ENCODE measurements at places on chromosomes 1 and 21.

DNA sequence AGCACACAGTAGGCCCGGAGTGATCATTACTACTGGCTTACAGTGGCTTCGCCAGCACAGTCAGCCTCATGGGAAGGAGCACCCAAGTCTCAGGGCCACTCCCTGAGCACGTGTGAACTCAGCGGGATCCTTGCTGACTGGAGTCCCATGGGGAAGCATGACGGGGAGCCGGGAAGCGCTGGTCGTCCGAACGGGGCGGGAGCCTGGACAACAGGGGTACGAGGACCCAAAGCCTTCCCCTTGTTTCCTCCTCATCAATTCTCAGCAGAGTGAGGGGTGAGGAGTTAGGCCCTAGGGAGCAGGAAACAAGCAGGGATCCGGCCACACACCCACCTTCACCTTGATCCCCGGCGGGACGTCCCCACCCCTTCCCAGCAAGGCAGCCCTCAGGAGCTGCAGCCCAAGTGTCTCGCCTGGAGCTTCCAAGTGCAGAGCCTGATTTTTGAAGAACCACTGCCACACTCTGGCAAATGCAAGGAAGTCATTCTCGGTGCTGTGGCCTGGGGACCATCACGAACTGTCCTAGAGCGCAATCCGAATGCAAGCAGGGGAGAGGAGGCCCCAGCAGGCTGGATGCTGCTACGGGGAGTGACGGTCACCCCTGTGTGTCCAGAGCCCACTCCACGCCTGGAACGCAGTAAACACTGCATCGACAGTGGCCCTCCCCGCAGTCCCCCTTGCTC, 35.5 kb downstream of the TOMM20 start:
- no peak for DNase-seq

GRCh38 chr1:207032528-207033017, at the start of gene C1orf116:
C1orf116 (minus strand) TSS chr1:207032756; CDS start chr1:207027598, 5,158 bp downstream.
- DNase-seq, result no peak

DNA sequence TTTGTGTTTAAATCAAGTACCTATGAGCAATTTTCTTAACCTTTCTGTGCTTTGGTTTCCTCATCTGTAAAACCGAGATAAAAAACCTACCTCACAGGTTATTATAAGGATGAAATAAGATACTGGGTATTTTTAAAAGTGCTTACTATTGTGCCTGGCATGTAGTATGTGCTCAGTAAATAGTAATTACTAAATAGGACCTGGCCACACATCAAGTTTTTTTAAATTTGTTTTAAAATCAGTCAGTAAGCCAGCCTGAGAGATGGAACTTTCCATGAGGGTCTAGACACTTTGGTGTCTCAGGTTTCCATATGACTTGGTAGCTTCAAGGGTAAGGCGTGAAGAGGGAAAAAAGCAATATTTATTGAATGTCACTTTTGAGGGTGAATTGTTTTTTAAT, 7.0 kb upstream of the ATF3 start:
- DNase-seq, result no peak

- no peak for DNase-seq
These were observed 333.2 kb downstream of the KCNH1 start for GRCh38 chr1:210800756-210801155.

DNA sequence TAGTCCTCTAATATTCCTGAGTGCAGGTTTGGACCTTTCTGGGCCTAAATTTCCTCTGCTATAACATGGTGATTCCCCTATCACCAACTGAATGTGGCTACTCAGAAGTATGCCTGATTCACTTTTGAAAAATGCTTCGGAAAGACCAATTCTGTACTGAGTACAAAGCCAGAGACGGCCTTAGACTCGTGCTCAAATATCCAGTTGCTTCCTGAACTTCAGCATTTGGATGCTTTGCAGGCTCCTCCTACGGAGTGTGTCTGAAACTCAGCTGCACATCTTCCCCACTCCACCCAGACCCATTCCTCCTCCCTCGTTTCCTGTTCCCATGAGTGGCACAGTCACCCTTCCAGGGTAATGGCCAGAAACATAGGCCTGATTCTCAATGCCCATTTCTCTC, 98.4 kb upstream of the GADD45A start:
- DNase-seq, result no peak

DNA sequence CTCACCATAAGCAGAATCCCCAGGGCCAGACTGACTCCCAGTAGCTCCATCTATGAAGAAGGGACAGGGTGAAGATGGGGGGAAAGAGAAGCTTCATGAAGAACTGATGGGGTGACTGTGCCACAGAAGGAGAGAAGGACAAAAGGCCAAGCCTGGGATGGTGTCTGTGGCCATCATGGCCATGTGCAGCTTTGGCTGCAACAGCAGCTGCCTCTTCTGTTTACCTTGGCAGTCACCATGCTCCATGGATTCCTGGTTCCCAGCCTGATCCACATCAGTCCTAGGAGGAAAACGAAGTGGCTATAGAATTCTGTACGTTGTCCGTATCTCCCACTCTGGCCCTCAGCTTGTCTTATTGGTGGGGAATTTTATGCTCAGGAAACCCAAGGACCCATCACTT, 12.0 kb downstream of the SEMA6C start:
- DNase-seq, result no peak

GRCh38 chr21:30482130-30482529, 2.0 kb upstream of the KRTAP19-1 start:
- DNase-seq, result no peak

- no peak for DNase-seq
These were observed 19.0 kb upstream of the CENPF start for GRCh38 chr1:214583824-214584554.

DNA sequence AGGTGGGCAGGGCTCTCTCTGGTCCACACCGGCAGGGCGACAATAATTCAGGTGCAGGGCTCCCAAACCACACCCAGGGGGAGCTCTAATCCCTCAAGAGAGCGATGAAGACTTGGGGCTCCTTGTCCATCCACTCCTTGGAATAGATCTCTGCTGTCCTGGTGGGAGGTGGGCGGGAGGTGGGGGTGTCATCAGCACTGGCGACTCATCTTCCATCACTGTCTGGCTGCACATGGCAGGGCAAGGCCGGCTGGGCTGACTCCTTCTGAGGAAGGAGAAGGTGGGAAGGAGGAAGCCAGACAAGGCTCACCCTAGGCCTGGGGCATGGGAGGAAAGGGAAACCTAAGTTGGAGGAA, 29.3 kb downstream of the TNNT2 start:
- peak; percentile 9 for DNase-seq

- no peak for DNase-seq
These were observed 14.2 kb upstream of the MCOLN3 start for GRCh38 chr1:85062425-85063026.

DNA sequence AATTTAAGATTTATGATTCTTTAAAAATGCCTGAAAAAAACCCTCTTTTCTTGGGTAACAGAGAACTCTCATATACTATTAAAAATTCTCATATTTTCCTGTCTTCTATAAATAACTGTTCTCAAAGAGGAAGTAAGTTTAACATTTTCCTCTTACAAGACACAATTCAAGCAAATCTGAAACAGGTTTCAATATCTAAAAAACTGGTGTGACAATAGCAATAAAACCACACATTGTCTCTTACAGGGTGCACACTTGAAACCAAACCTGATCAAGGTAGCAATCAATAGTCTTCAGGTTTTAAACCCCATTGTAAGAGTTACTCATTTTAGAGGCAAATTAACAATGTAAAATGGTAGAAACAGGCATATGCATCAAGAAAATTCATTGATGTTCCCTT, 28.0 kb downstream of the FUBP1 start:
- DNase-seq, result no peak

- DNase-seq, result no peak
These were observed 8.8 kb downstream of the MYCL start for GRCh38 chr1:39892601-39893595.

DNA sequence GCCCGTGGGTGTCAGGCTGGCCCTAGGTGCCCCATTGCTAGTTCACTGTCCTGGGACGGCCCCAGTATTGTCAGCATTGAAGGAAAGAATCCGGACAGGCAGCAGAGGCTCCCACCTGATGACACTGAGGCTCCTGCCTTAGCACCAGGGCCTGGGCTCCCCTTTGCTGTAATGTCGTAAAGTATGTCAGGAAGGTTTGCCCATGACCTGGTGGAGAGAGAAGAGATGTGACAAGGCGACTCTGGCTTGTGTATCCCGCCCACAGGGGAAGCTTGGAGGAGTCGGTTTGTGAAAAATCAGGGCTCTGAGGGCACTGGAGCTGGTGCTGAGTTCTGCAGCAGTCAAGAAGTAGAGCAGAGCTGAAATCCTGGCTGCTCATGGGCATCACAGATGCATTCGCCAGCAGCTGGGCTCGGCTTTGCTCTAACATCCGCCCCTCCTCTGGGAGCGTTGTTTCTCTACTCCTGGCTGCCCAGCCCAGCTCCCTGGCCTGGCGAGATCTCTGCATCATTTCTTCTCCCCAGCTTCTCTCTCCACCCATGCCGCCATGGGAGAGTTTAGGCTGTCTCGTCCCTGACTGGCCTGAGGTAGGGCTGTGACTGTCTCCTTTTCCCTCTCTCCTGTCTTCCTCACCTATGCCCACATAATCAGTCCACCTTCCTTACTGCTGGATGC, 74.1 kb downstream of the ADARB1 start:
- DNase-seq, result no peak

GRCh38 chr1:208683141-208683540, 439.0 kb upstream of the PLXNA2 start:
- DNase-seq, result no peak

DNA sequence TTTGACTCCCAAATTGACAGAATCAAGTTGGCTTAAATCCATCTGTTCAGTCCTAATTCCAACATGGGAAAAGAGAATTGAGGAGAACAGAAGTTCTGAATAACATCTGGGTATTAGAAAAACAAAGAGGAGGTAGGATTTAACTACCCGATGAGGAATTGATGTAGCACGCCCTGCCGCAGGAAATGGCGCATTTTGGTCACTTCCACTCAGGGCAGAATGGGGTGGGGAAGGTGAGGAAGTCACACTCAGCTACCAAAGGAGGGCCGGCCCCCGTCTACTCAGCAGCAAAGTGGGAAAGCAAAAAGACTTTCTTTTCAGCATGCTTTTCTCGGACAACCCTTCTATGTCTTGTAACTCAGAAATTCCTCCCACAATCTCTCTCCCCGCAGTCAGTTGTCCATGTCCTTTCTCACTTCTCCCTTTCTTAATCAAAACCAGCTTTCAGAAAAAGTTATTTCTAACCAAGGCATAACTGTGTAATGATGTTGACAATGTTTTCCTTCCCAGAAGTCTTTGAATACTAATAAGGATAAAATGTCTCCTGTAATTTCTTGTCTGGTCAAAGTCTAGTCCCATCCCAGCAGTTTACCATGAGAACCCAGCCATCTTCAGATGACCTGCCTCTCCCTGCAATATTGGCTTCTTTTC, 60.5 kb upstream of the SIPA1L2 start:
- no peak for DNase-seq

DNA sequence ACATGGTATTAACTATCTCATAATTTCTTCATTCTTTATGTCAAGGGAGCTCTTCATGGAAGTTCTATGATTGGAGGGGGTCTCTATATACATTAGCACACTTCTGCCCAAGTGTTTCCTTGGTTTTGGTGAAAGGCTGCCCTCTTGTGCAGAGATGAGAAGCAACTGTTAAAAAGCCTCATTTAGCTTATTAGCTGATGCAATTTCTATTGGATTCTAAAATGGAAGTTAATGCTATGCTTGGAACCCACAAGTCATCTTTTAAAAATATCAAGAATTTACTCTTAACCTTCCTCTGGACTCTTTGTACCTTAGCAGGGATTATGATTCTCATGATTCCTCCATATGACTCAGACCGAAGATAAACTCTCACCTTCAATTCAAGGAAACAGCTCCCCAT, 328.9 kb downstream of the PTBP2 start:
- no peak for DNase-seq

- DNase-seq, result no peak
These were observed 73.5 kb downstream of the PUM1 start for GRCh38 chr1:30991862-30992606.

DNA sequence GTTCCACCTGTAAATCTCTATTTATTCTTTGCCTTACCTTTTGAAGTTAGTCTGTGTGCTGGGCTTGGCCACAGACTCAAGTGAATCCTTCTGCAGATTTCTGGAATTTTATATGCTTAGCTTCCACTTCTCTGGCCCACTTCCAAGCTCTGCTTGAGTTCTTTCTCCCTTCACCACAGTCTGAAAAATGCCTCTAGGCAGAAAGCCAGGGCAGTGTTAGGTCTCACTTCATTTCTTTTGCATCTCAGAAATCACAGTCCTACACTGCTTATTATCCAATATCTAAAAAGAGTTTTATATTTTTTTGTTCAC, 48.9 kb downstream of the INKA2 start:
- DNase-seq, result no peak

GRCh38 chr1:150259758-150260669, 2.4 kb downstream of the CA14 start:
- DNase-seq, result no peak

DNA sequence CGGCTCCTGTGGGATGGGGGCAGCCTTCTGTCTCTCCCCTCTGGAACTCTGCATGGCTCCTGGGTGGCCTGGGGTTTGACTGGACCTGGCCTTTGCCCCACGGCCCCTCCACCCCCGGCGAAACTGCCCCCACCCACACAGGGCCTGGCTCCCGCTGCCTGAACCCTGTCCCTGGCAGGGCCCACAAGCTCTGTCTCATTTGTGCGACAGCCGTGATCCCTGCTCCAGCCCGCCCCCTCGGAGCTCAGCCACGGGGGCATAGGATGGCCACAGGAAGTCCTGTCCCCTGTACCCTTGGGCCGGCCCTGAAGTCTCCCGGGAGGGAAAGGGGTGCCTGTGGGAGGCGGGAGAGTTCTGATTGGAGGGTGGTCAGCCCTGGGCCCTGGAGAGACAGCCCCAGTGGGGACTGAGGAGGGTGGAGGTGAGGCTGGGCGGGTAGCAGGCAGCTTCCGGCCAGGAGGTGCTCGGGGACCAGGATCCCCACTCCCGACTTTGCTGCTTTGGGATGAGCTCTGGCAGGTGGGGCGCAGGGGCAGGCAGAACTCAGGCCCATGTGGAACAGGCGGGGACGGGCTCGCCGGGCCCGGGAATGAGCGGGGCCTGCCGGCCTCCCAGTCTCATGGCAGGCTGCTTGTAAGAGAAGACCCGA, 45.1 kb downstream of the SLX9 start:
- no peak for DNase-seq

Measured in stimulated activated CD4-positive, alpha-beta T cell treated with anti-CD3 and anti-CD28 coated beads, Interleukin-1b, Interleukin-23, amount 100 ng/mL, for 4 hours (primary cell).